Activated effector memory CD4-positive, alpha-beta T cell treated with Interleukin-2 at 50 U/mL for 16 hours (primary cell): ENCODE measurements at places on chromosomes 5 and 9.

- no peak for DNase-seq
Observed at GRCh38 chr9:4496497-4496896, 6.2 kb downstream of the SLC1A1 start.

DNA sequence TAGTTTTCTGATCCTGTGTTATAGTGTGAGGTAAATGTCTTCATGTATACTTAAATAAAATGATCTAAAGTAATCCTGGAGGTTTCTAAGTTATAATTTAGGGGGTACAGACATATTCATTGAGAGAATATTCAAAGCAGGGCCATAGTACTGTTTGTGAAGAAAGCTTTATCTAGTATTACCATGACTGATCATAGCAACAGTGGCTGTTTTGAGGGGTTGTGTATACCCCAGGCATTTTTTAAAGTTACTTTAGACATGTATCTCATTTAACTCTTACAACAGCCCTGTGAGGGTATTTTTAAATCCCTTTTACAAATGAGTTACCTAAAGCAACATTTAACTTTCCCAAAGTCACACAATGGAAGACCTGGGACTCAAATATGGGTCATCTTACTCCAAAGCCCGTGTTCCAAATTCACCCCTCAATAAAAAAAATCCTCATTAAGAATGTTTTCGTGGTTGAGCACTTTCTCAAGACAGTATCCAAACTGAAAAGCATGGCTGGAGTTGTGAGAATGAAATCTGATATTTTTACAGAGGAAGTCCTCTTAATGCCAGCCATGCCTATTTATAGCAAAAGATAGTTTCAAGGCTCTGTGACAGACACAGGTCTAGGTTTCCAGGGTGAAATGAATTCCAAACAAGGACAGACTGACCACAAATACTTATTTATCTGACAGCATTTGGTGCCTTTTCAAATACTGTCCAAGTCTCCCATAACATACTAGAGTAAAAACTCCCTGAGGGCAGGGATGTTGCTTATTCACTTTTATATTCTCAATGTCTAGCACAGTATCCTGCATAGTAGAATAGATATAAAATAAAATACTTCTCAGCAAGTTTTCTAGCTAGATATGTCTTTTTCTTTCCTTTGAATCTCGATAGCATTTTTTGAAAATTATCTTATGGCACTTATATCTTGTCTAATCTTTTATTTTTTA lies 10.4 kb downstream of the STOM start:
- DNase-seq: no peak

DNA sequence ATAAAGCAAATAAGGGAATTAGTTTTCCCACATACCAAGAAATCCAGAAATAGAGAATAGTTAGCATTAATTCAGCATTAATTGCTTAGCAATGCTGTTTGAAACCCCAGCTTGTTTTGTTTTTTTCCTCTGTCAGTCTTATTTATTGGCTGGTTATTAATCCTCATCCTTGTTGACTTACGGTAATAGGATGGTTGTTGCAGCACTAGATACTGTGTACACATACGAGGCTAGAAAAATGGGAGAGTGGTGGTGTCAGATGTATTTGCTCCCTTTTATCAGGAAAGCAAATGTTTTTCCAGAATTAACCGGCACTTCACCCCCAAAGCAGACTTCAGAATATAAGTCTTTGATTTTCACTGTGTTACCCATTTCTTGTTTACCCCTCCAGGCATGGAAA lies 60.4 kb downstream of the ERBIN start:
- DNase-seq: no peak

DNA sequence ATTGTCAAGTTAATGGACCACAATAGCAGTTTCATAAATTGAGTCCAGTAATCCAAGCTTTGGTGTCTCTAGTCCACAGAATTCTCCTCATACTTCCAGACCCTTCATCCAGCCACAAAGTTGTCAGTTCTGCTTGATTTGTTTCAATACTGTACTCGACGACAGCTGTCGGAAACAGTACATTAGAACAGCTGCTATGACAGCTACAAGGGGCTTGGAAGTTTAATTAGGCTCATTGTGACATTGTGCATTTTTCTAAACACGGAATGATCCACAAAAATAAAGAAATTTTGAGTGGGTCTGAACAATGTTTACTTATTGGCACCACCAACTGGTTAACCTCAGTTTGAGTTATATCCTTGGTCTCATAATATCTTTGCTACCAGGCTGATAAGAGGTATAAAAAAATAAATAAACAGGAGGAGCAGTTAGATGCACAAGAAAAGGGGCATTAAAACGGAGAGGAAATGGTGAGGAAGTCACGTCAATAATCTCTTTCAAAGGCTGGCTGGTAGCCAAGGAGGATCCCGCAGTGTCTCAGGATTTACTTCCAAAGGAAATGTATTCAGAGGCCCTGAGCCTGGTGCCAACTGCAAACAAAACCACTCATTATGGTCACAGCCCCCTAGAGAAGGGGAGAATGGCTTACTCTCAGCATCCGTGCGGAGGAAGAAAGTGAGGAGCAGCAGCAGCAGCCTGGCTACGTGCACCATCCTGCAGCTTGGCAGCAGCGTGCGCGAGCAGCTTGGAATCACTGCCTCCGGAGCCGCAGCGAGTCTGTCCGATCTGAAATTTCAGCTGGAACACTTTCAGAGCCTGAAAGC lies 933.8 kb upstream of the DMAC1 start:
- no peak for DNase-seq
